ENCODE measurements at places on chromosomes 2 and 18.

DNA sequence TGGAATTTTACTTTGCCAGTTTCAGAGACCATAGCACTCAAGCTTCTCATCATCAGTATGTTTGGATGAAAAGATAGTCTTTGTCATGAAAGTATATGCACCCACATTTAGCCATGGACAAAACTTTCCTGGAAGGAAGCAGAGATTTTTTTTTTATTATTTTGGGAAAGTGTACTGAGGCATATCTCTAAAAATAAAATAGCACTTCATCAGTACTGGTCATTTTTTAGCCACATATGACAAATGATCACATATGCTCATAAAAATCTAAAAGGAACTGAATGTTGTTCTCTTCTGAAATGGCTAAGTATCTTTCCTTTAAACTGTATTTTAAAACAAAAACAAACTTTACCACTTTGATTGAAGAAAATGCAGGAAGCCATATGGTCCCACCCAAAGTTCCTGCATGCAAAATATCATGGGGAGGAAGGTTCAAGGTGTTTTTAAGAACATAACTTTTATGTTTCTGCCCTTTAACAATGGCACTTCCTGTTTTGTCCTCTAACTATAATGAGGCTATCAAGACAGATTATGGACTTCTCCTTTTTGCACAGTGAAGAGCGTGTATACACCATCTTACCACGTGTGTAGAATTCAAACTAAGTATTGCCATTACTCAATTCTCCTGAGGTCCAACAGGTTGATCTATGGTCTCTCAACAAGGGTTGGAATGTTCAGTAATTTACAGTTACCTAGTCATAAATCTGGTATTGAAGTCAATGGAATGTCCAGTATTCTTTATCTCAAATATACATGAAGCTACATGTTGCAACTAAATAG is 77.1 kb upstream of the SLC39A10 start:
- DNase-seq = no peak

DNA sequence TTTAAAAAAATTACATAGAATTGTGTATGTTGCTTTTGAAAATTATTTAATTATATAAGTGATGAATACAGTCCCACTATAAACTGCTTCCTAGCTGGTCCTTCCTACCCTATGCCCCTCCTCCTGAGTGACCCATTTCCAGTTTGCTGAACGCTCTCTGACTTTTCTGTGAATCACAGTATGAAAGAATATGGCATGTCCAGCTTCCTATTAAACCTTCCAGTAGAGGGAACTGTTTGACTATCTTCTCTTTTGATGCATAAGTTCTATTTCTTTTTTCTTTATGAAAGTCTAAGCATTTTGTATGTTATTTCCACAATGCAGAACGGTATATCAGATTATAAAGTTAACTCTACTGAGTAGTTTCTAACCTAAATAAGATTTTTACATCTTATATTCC is 41.3 kb downstream of the PSMG2 start:
- no peak for DNase-seq

GRCh38 chr2:42216694-42217093 is 47.5 kb downstream of the EML4 start:
- DNase-seq = no peak

DNA sequence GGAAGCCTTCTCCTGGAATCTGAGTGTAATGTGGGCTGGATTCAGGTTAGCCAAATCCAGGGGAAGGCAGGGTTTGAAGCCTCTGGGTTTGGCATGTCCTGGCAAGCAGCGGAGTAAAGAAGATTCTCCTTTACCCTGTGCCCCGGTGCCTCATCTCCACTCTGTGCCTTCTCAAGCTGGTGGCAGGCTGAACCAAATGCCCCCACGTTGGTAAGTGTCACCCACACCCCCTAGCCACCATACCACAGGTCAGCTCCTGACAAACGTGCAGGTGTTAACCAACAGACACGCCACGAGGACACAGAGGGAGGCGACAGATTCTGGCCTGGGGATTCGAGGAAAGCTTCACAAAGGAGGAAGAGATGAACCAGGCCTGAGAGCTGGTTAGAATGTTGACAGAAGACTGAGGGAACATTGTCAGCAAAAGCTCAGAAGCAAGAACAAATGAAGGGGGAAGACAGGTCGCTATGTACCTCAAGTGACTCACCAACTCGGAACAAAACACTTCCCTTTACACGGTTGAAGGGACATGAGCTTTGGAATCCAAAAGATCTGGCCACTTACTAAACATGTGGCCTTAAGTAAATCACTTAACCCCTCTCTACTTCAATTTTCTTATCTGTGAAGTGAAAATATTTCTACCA is 85.2 kb upstream of the LCLAT1 start:
- DNase-seq = peak; percentile 72

GRCh38 chr2:168589236-168590211 is 133.5 kb downstream of the CERS6 start:
- no peak for DNase-seq

DNA sequence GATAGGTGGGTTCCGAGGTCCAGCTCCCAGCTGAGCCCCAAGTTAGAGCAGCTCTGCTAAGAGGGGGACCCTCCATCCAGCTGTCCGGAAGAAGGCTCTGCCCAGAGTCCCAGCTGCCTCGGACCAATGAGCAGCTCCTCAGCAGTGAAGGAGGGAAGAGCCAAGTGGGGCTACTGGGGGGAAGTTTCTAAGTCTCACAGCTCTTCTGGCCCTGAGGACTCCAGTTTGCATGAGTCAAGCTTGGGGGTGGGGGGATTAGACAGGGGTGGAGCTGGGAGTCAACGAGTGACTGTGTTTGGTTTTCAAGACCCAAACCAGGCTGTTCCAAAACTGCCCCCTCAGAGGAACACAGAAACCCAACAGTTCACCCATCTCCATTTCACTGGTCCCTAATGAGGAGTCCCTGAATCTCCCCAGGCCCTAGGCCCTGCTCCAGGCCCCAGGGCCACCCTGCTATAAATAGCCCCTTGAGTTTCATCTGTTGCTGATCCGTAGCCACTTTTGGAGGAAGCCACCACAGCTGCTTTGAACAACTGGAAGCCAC is 100.9 kb downstream of the TNS1 start:
- DNase-seq = peak; percentile 91

- no peak for DNase-seq
Observed at GRCh38 chr2:75587954-75588587, 27.3 kb upstream of the EVA1A start.

DNA sequence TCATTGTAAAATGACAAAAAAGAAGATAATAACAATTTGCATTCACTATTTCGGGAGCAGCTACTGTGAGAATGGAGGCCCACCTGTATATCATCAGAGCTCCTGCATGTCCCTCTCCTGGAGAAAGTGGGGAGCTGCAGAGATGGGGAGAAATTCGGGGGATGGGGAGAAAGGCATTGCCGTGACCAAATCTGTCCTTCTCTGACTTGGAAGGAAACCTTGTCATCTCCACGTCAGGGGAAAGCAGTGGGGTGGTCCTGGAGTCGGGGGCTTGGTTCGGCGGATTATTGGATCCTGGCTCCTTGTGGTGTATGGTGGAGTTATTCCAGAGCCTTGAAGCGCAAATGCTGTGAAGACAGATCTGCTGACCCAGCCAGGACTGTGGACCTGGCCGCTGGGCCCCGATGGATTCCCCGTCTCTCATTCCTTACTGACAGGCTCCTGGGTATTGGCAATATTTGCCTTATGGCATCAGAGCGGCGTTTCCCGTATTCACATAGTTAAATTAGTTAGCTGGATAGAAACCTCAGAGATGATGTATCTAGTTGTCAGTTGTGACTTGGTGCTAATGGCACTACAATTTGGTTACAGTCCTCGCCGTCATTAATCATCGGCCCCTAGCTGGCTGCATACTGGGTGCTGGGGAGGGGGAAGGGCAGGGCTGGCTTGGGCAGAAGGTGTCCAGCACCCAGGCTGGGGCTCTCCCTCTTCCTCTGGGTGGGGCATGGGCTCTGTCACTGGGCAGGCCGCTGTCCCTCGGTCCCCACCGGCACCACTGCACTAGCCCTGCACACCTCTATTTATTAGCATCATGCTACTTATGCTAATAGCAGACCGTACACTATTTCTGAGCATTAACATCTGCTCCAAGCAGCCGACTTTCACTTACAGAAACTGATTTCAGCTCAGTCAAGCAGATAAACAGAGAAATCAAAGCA is 31.7 kb downstream of the CELF4 start:
- no peak for DNase-seq

DNA sequence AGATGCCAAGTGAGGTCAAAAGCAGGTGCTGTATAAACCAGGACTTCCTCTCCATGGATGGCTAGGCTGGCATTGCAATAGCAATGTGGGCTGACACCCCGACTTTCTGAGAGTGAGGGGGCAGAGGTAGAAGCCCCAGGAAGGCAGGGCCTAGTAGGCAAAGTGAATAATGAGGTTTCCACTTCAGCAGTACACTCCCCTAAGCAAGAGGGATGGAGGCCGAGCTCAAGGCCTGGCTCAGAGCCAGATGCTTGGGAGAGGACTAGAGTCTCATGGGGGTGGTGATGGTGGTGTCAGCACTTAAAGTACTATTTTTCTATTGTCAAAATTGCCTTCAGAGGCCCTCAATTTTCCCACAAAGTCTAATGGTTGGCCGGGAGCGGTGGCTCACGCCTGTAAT is 41.6 kb upstream of the HK2 start:
- no peak for DNase-seq

- DNase-seq = peak; percentile 66
Observed at GRCh38 chr2:881204-881918, 69.3 kb upstream of the SNTG2 start.

DNA sequence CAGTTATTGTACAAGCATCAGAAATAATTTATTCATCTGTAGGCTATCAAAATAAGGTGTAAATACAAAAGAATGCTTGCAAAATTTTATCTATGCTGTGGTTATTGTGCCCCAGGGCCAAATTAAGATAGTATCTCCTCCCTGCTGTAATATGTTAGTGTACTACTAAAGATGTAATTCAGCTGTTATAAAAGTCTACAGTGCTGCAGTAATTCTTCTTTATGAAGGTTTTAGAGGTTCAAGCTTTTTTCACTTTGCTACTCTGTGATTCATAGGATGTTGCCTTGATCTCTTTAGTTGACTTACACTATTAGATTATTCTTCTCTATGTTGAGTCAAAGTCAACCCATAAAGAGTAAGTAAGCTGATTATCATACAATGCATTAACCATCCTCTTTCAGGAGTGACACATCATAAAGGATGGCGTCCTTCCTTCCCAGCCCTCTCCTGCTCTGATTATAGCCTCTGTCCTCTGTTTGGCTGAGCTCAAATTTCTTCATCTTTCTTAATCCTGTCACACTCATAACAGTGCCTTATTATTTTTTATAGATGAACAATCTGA is 29.3 kb upstream of the DYNAP start:
- no peak for DNase-seq

- no peak for DNase-seq
Observed at GRCh38 chr2:196149948-196150347, 21.4 kb downstream of the STK17B start.

DNA sequence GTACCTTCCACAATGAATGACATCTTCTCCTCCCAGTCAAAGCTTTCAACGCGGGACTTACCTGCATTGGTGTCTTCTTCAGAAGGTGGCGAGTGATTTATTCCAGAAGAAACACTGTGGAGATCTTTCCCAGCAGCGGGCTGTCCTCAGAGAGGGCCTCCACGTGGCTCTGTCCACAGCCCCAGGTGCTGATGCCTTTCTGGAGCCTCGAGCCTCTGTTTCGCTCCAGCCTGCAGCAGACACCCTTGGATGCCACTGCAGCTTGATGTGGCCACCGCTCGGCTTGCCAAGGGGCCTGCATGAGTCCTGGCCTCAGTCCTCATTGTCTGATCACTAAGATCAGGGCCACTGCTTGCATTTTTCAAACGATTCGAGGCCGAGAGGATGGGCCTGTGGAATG is 46.6 kb upstream of the GALR1 start:
- no peak for DNase-seq

DNA sequence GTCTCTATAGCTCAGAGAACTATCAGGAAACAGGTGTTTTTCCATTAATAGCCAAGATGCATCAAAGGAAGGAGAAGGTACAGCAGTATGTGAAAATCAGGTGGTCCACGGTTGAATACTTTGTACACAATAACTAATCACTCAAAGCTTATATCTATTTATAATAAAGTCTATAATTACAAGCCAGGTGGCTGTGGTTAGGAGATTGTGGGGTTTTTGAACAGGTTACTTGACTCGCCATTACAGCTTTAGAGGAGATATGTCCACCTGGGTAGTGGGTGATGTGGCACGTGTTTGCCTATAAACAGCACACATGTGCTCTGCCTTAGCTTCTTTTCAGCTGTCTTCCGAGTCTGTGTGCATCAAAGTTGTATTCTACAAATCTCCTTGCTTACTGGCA is 892.2 kb upstream of the ZEB2 start:
- DNase-seq = no peak

DNA sequence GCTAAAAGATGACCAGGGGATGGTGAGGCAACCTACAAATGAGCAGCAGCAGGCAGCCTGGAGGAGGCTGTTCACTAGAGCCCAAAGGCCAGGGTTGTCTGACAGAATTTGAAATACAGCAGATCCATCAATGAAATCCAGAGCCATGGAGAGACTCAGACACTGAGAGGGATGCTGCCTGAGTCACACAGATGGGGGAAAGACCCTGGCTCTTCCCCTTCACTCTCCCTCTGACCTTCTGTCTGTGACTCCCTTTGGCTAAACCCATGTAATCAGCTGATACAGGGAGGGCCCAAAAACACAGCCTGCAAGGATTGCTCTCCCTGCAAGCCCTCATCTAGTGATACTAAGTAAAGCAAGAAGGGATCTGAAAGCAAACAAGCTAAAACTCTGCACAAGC is 166.5 kb upstream of the SPOPL start:
- DNase-seq = no peak

- peak; percentile 53 for DNase-seq
Observed at GRCh38 chr2:96541398-96542152, 5.0 kb downstream of the ARID5A start.

DNA sequence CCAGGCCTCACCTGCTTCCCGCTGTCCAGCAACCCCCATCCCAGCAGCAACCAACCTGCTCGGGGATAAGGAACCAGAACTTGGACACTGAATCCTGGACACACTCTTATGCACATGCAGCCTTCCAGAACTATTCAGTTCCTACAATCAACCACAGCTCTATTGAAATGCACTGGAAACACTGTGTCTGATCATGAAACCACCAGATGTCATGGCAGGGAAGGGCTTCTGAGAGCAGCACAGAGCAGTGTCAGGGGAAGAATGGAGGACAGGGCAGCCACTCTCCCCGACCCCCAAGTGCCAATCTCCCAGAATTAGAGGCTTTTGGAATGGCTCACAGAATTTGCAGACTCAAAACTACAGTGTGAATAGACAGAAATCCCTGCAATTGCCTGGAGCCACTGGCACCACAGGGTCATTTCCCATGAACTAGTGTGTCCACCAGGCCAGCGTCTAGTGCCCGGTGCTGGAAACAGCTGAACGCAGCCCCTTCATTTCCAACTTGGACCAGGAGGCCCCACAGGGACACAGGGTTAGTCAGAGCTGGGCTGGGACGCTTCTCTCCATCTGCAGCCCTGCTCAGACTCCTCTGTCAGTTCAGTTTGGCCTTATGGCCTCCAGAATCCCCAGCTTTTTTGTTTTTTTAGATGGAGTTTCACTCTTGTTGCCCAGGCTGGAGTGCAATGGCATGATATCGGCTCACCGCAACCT is 25.5 kb downstream of the MRPL35 start:
- DNase-seq = no peak

GRCh38 chr18:48553236-48553635 is 14.4 kb downstream of the CTIF start:
- DNase-seq = no peak
